ENCODE measurements at places on chromosomes 7 and 10. TPM values are rescaled to one million over a fixed set of nuclear protein-coding genes. Genes with fewer than 3 reads are reported as not detected.

DNA sequence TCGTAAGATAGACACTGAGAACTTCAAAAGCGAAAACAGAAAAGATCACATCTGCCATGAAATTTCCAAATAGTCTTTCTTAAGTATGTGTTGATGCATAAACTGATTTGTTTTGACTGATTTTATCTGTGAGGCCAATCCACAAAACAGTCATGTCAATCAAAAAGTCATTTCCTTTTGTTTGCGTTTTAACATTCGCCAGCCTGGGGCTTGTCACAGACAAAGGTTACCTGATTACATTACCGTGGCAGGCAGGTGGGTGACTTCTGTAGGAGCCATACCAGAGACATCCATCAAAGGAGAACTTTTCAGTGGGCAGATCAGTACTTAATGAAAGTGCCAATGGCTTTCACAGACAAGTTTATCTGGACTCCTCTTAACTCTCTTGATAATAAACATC is 45.5 kb upstream of the BET1 start:
- H3K27ac ChIP-seq: no peak overlapping the region
- no peaks in the 10 kb centered on the region for H3K36me3 ChIP-seq
- H3K27me3 ChIP-seq: no peaks in the 10 kb centered on the region
- H3K4me1 ChIP-seq: no peaks in the 10 kb centered on the region

HTR5A gene
- polyA plus RNA-seq: not detected

GRCh38 chr10:53256623-53257022 is 484.0 kb upstream of the MBL2 start:
- no peak for DNase-seq
- H3K4me1 ChIP-seq: no peaks in the 10 kb centered on the region
- H3K27ac ChIP-seq: no peak overlapping the region
- no peak overlapping the region for H3K4me3 ChIP-seq

- H3K27me3 ChIP-seq: no peaks in the 10 kb centered on the region
- no peaks in the 10 kb centered on the region for H3K36me3 ChIP-seq
- no peak overlapping the region for H3K4me3 ChIP-seq
Observed at GRCh38 chr7:30750683-30751650, 968 bp upstream of the INMT start.

- no peaks in the 10 kb centered on the region for H3K4me1 ChIP-seq
- no peaks in the 10 kb centered on the region for H3K36me3 ChIP-seq
- no peak overlapping the region for H3K27ac ChIP-seq
- H3K4me3 ChIP-seq: no peak overlapping the region
Observed at GRCh38 chr7:16554518-16555236, 28.1 kb downstream of the LRRC72 start.

ANKRD1 gene
- polyA plus RNA-seq: not detected

AKR1D1 gene
- not detected for polyA plus RNA-seq

Data from naive thymus-derived CD4-positive, alpha-beta T cell (primary cell).